ENCODE measurements at places on chromosomes 11 and 22.

- no peak for DNase-seq
Measured at GRCh38 chr11:126581871-126582648, 226.6 kb downstream of the ST3GAL4 start.

DNA sequence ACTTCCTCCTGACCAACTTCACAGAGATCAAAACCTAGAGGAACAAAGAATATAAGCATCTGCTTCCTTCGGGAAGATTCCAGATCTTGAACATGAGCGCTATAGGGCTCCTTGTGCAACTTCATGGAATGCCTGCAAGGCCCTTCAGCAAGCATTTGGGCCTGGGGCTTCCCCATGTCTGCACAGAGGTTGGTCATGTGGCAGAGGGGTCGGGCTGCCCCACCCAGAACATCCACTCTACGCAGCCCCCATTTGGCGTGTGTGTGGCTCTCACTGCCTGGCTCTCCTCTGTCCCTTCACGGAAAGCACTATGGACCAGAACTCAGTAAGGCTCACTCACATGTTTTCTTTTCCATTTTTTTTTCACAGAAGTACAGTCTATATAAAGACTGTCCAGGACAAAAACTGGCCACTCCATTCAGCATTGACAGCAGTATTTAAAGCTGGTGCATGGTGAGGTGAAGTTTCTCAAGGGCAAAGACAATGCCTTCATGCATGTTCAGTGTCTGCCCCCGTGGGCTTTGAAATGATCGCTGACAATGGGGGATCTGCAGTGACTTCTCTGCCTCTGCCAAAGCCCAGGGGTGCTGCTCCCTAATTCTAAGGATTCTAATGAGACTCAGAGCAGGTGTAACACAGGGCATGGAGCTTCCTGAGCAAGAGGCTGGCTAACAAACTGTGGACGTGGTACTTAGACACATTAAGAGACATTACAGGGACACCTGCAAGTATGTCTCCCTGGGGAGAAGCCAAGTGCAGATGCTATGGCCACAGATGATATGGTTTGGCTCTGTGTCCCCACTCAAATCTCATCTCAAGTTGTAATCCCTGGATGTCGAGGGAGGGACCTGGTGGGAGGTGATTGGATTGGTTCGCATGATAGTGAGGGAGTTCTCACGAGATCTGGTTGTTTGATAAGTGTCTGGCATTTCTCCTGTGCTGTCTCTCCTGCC lies 66.5 kb upstream of the PITPNB start:
- DNase-seq, result no peak

- peak; percentile 78 for DNase-seq
Measured at GRCh38 chr11:10693509-10694081, at the start of gene IRAG1. Gene IRAG1 (minus strand): TSS chr11:10693755. CDS start chr11:10693602, 153 bp downstream.

- no peak for DNase-seq
Measured at GRCh38 chr11:119471329-119471728, 48.4 kb upstream of the THY1 start.

DNA sequence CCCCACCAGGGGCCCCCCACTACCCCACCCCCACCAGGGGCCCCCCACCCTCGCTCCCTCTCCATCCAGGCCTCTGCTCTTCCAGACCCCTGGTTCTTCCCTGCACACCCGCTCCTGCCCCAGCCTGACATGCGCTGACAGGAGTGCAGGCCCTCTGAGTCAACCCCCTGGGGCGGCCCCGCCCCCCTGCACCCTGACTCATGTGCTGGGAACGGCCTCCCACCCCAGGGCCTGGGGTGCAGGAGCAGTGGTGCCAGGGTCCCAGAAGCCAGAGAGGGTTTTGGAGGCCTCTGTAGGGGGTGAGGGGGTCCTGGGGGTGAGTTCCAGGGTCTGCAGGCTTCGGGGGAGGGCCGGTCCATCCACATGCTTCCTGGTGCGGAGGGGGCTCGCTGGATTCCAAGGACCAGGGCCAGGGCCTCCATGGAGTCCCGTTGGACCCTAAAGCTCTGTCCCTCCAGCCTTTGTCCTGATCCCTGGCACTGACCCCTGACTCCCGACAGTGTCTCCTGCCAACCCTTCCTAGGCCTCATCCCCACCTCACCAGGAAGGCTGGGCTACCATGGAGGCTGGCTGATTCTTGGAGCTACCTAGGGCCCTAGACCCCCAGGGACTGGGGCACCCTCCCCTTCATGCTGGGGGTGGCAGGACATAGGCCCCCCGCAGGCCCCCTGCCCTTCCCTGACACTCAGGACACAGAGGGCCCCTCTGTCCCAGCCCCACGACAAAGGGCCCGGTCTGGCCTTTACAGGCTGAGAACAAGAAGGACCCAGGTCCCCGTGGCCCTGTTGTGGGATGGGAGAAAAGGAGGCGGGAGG lies 583 bp upstream of the PKP3 start:
- peak; percentile 78 for DNase-seq

All from IMR-90 (cell line).